Stimulated activated CD4-positive, alpha-beta T cell treated with anti-CD3 and anti-CD28 coated beads, TNF-alpha, amount 100 ng/mL, for 48 hours (primary cell): ENCODE measurements at places on chromosomes 1 and 21.

DNA sequence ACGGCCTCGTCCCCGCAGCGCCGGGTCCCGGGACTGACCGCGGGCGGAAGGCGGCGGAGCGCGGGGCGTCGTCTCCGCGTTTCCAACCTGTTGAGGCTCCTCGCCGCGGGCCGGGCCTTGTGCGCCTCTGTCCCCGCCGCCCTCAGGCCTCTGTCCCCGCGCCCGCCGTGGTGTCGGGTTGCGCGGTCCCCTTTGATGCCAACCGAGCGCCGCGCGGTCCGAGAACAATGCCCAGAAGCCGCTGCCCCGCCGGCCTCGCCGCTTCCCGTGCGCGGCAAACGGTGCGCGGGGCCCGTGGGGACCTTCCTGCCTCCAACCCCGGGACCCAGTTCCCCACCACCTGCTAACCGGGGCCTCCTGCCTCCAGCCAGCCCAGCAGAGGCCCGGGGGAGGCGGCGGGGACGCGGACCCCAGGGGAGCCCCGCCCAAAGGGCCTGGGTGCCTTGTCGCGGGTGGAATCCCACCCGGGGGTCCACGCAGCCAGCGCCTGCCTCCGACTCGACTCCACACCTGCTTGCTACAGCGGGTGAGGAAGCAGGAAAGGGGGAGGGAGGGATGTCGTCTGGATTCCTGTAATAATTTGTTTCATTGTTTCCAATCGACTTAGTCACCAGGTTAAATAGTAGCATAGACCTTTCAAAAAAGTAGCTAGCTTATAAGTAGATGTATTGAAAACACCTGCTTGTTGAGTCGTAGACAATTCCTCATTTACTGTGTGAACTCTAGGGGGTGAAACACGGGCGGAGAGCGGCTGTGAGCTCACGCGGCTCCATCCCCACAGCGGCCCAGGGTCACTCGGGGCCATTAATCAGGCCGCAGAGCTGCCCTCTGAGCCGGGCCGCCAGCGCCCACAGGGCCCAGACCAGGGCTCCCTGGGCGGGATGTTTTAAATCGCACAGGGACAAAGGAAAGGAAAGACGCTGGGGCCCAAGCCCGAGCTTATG lies 1.1 kb downstream of the COL18A1 start:
- peak; percentile 10 for DNase-seq

DNA sequence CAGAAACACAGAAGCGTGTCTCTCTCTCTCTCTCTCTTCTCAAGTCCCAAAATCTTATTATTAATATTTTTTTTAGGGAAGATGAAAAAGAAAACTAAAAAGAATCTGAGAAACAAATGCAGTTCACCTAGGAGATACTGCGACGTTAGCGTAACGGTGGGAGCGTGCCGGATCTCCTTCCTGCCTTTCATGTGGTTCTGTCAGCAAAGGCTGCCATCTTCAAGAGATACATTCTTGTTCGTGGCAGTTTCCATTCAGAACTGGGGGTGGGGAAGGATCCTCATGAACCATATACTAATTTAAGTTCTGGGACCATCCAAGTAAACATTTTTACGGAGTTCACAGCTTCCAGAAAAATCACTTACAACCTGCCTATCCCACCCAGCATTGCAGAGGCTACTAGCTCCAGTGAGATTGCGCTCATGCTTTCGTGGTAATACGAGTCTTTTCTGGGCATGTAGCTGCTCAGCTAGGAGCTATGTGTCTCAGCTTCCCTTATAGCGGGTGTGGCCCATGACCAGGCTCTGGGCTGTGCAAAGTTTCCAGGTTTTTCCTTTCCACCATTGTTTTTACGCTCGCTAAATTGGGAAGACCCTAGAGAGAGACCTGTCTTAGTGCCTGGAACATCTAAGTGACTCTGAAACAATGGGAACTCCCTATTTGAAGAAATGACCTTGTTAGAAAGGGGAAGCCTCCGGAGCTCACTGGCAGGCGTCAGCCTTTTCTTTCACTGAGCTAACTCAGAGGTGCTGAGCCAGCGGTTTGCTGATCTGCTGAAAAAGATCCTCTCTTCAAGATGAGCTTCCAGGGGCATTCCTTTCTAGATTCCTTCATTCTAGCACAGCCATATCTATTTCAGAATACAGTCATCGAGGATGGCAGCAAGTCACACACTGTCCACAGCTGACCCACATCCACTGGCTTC lies 17.3 kb downstream of the SLAMF1 start:
- DNase-seq: no peak

DNA sequence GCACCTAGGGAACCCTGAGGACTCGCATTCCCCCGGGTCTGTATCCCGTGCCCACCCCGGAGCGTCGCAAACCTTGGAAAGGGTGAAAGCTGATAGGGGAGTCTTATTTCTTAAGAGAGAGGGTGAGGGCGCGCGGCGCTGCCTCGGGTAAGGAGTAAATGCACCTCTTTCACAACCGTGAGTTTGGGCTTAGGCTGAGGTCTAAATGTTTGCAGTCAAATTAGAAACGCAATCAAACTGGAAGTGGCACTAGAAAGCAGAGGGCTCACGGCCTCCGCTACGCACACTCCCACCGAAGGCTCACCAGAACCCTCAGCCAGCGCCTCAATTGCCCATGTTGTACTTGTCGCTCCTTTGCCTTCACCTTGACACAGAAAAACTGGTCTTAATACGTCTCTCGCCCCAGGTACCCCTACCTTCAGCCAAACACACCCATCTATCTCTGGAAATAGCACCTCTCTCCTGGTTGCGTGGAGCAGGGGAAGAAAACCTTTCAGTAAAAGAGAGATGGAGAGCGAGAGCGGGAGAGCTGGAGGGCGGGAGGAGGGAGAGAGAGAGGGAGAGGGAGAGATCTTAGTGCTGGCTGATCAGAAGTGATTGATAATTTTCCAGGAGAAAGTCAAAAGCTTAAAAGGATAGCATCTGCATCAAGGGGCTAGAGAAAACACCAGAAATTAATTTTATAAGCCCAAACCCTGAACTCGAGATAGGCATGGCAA lies 1.7 kb upstream of the HLX start:
- no peak for DNase-seq

GRCh38 chr1:200099040-200099439 lies 71.5 kb downstream of the NR5A2 start:
- DNase-seq: no peak

GRCh38 chr1:8870616-8871538 lies 7.6 kb downstream of the ENO1 start:
- DNase-seq: no peak

GRCh38 chr1:24410750-24411149 lies 2.8 kb downstream of the STPG1 start:
- no peak for DNase-seq

DNA sequence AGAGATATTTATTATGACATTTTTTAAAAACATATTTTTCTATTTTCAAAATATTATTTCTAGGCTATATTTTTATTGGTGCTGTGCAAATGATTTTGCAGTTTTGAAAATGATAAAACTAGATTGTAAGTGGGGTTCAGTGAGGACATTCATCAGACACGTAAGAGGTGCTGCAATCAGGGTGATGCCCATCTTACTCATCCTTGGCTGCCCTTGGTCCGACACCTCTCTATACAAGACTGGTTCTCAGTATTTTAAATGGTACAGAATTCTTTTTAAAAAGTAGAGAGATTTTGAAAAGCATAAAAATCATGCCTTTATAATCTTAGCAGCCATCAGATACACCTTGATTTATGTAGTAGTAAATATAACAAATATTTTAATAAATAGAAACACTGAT lies 24.0 kb downstream of the HENMT1 start:
- DNase-seq: no peak

DNA sequence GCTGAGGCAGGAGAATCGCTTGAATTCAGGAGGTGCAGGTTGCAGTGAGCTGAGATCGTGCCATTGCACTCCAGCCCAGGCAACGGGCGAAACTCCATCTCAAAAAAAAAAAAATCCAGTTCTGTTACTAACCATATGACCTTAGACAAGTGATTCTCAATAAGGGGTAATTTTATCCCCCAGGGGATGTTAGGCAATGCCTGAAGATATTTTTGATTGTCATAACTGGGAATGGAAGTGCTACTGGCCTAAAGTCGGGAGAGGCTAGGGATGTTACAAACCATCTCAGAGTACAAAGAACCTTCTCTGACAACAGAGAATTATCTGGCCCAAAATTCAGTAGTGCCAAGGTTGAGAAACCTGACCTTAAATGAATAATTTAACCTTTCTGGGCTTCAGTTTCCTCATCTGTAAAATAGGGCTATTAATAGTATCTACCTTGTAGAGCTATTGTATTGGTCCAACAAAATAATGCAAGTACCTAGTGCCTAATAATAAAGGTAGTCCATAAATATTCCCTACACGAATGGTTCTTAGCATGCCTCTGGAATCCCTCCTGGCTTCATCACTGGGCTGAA lies 5.8 kb upstream of the LMNA start:
- DNase-seq: no peak

GRCh38 chr1:26053718-26054560 lies 8.0 kb upstream of the SLC30A2 start:
- no peak for DNase-seq

DNA sequence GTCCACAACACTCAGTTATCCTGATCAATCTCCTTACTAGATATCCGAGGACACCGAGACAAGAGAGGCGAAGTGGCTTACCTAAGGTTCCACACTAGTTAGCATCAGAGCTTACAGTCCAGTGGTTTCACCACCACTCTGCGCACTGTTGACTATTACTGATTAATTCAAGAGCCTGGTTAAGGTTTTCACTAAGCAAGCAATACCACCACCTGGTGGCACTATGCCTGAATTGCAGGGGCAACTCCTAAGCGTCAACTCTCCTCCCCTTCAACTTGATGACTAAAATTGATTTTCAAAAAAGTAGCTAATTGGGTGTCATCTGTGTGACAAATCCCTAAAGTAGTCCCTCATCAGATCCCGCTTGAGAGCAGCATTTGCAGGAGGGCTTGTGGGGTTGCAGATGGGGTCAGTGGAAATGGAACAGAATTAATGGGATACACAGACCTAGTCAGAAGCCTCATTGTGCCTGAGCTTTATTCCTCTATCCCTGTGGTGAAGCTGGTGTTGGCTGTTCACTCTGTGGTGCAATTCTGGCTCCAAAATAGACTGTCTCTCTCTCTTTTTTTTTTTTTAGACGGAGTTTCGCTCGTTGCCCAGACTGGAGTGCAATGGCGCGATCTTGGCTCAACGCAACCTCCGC lies 9.1 kb downstream of the TTC22 start:
- DNase-seq: peak; percentile 52

- DNase-seq: no peak
Observed at GRCh38 chr1:14300991-14301703, 297.3 kb upstream of the KAZN start.

- no peak for DNase-seq
Observed at GRCh38 chr21:34822942-34823341, 154.1 kb downstream of the CLIC6 start.

GRCh38 chr1:36879613-36880012 lies 154.7 kb downstream of the GRIK3 start:
- no peak for DNase-seq

DNA sequence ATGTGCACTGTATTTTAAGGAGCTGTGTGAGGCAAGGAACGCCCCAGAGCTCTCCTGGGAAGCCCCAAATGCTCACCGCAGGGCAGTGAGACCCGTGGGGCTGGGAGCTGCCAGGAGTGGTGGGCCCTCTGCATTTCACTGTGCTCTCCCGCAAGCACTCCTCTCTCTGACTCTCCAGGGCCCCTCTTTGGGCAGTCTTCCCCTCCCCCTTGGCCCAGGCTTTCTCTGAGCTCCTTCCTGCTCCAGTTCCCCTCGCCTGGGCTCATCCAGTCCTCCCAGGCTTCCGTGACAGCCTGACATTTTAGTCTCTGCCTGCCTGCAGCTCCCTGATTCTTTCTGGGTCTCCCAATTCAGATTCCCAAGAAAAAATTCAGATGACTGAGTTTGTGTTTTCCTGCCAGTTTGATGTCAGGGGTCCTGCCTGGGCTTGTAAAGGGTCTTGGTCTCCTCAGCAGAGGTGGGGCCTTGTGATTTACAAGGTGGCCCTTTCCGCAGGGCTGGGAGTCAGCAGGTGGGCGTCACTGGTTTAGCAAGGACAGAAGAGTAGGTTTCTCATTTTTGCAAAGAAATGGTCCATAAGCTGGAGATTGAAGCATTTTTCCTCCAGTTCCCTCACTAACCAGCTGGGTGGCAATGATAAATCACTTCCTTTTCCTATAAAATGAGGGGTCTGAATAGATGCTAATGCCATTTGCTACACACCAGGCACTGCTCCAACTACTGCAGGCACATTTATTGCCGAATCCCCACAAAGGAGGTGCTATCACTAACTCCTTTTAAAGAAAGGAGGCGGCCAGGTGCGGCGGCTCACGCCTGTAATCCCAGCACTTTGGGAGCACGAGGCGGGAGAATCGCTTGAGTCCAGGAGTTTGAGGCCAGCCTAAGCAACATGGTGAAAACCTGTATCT lies 1.9 kb upstream of the CA6 start:
- DNase-seq: no peak

- DNase-seq: no peak
Observed at GRCh38 chr1:109909561-109909960, 1.1 kb upstream of the CSF1 start.

- no peak for DNase-seq
Observed at GRCh38 chr1:205802060-205802459, 10.9 kb downstream of the SLC41A1 start.

GRCh38 chr1:234958066-234958705 lies 170.5 kb downstream of the TOMM20 start:
- DNase-seq: no peak

DNA sequence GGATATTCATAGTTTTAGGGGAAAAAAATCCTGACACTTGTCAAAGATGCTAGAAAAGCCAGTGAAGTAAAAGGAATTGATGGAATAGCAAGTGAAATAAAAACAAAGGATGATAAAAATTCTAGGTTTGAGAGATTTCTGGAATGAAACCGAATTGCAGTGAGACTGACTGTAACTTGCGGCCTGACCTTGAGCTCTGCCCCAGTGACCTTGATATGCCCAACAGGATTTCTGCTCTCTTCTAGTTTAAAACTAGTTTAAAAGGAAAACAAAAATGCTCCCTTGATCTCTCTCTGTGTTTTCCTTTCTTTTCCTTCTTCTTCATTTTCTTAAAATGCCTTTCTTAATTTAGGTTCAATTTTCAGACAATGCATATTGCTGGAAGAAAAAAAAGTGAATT lies 54.9 kb upstream of the IFI44L start:
- no peak for DNase-seq

- no peak for DNase-seq
Observed at GRCh38 chr21:34924771-34925419, 124.2 kb downstream of the RUNX1 start.

GRCh38 chr1:11253226-11253625 lies 9.1 kb downstream of the MTOR start:
- DNase-seq: no peak

DNA sequence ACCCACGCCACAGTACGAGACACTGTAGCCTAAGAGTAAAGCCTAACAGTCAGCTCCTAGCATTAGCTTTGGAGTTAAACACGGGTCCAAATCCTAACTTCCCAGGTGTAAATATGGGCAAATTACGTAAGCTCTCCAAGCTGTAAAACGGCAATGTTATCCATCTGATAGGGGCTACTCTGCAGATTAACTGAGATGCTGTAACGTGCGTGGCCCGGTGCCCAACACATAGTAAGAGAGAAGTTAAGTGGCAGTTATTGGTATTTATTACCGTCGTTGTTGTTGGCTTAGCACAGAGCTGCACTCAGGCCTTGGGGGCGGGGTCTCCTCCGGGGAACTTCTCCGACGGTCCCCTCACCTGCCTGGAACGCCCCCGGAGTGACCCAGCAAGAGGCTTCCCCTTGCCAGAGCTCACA lies 457 bp downstream of the TRAPPC3 start:
- no peak for DNase-seq
